Activated CD4-positive, alpha-beta T cell treated with anti-CD3 and anti-CD28 coated beads, Interleukin-2, amount 10 ng/mL, durations not matched to agents 7 days and 5 days (primary cell): ENCODE measurements at places on chromosomes 11 and 22. TPM values are rescaled to one million over a fixed set of nuclear protein-coding genes. Genes with fewer than 3 reads are reported as not detected.
A peak's percentile ranks its signal among the peaks of the same experiment; 100 is the strongest.

Gene CCDC73
- not detected for total RNA-seq

Gene APOBEC3H
- 54.3 TPM for total RNA-seq

Gene PAX6
- not detected for total RNA-seq

Gene MIOX
- total RNA-seq, result not detected

Gene SMC1B
- 0.64 TPM for total RNA-seq

Gene NXPE1
- total RNA-seq, result not detected

Gene OR8K1
- not detected for total RNA-seq

Gene POU2AF1
- 1.6 TPM for total RNA-seq

Gene PHOX2A
- not detected for total RNA-seq

GRCh38 chr11:35983981-35984380 is 40.1 kb downstream of the LDLRAD3 start:
- no peak overlapping the region for H3K4me3 ChIP-seq
- no peak for DNase-seq
- peaks cover 9% of the 10 kb centered on the region for H3K27me3 ChIP-seq
- no peaks in the 10 kb centered on the region for H3K4me1 ChIP-seq
- no peaks in the 10 kb centered on the region for H3K36me3 ChIP-seq
- H3K27ac ChIP-seq, result no peak overlapping the region

GRCh38 chr22:26828311-26828710 is 170.9 kb downstream of the MIAT start:
- no peaks in the 10 kb centered on the region for H3K4me1 ChIP-seq
- H3K4me3 ChIP-seq, result no peak overlapping the region
- no peaks in the 10 kb centered on the region for H3K36me3 ChIP-seq
- no peaks in the 10 kb centered on the region for H3K27me3 ChIP-seq

DNA sequence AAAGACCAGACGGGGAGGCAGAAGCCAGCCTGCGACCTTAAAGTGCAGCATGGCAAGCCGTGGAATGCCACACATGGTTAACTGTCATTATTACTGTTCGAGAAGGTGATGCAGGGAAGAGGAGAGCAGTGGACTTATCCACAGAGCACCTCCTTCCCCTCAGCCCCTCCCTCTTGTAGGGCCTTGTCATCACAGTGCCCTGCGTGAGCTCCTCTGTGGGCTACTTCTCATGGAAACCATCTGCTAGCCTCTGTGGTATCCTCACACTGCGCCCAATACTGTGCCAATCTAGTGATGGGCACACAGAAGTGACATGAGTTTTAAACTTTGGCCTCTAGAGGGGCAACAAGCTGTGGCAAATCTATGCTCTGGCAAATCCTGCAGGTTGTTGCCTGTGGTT is 18.2 kb upstream of the CCDC134 start:
- H3K4me1 ChIP-seq, result peaks cover 56% of the 10 kb centered on the region
- H3K27ac ChIP-seq, result peak overlapping the region; percentile 97
- peaks cover 17% of the 10 kb centered on the region for H3K36me3 ChIP-seq
- peak overlapping the region; percentile 78 for H3K4me3 ChIP-seq
- peak; percentile 46 for DNase-seq

DNA sequence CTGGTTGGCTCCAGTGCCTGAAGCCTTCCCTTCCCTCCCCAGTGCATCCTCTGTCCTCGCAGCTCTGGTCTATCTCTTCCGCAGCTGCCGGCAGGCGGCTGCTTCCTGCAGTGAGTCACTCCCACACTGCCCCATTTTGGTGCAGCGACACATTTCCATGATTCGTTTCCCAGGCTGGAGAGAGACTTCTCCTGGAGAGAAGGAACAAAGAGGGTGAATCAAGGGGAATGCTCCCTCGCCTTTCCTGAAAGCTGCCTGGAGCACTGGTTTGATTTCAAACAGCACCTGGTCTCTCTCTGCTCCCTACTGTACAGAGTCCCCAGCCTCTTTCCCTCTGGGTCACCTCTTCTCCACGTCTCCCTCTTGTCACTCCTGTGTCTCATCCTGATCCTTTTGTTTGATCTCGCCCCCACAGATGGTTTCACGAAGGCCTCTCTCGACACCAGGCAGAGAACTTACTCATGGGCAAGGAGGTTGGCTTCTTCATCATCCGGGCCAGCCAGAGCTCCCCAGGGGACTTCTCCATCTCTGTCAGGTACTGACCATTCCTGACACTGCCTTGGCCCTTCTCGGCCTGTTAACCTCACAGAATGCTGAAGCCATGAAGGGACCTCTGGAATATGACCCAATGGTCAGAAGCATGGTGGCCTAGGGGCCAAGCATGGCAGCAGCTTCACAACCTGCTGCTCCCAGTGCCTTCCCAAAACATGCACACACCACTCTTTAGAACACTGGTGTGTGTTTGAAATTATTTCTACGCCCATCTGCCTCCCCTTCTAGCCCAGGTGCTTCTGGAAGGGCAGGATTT is at the start of gene TMA7B:
Gene TMA7B, plus strand, starts transcription at position 758 of the 808 bp plus-strand sequence. CDS start 3,978 bp downstream, outside the sequence.
- peaks cover 87% of the 10 kb centered on the region for H3K36me3 ChIP-seq
- no peaks in the 10 kb centered on the region for H3K27me3 ChIP-seq
- H3K4me3 ChIP-seq, result no peak within 1 kb of the TSS
- H3K27ac ChIP-seq, result peak within 1 kb of the TSS; percentile 83

GRCh38 chr11:74319139-74319816 is 7.8 kb upstream of the P4HA3 start:
- peaks cover 23% of the 10 kb centered on the region for H3K27me3 ChIP-seq
- H3K4me1 ChIP-seq, result no peaks in the 10 kb centered on the region
- H3K36me3 ChIP-seq, result peaks cover 6% of the 10 kb centered on the region
- H3K27ac ChIP-seq, result no peak overlapping the region
- no peak for DNase-seq
- H3K4me3 ChIP-seq, result no peak overlapping the region

- H3K4me1 ChIP-seq, result peaks cover 19% of the 10 kb centered on the region
- no peak overlapping the region for H3K27ac ChIP-seq
- H3K27me3 ChIP-seq, result peaks cover 12% of the 10 kb centered on the region
- DNase-seq, result peak; percentile 73
These were observed 12.2 kb upstream of the MFNG start for GRCh38 chr22:37498289-37498909.

DNA sequence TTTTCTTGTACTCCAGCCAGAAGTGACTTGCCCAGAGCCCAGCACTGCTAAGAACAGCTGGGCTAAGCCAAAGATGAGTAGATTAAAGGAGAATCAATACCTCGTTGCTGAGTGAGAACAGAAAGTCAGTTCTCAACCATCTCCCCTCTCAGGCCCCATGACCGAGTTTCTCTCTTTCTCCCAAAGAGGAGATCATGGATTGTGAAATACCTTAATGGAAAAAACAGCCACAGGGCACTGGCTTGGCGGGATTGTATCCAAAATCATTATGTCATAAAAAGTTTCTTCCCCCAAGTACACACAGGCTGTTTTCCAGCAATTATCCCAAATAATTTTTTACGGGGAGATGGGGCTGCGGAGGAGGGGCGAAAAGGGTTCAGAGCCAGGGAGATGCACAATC is 111.8 kb upstream of the TMEM45B start:
- H3K4me3 ChIP-seq, result no peak overlapping the region
- DNase-seq, result no peak
- H3K27me3 ChIP-seq, result peaks cover 1% of the 10 kb centered on the region
- H3K27ac ChIP-seq, result no peak overlapping the region
- H3K36me3 ChIP-seq, result no peaks in the 10 kb centered on the region

- H3K4me3 ChIP-seq, result no peak overlapping the region
- H3K36me3 ChIP-seq, result peaks cover 4% of the 10 kb centered on the region
- no peaks in the 10 kb centered on the region for H3K27me3 ChIP-seq
- H3K27ac ChIP-seq, result peak overlapping the region; percentile 86
- DNase-seq, result no peak
- peaks cover 49% of the 10 kb centered on the region for H3K4me1 ChIP-seq
These were observed 5.4 kb upstream of the MADD start for GRCh38 chr11:47264521-47264920.

- H3K4me1 ChIP-seq, result peaks cover 3% of the 10 kb centered on the region
- no peak overlapping the region for H3K4me3 ChIP-seq
- no peak overlapping the region for H3K27ac ChIP-seq
- no peaks in the 10 kb centered on the region for H3K27me3 ChIP-seq
- peaks cover 74% of the 10 kb centered on the region for H3K36me3 ChIP-seq
- DNase-seq, result no peak
These were observed 30.4 kb downstream of the CYP2R1 start for GRCh38 chr11:14861680-14862079.

DNA sequence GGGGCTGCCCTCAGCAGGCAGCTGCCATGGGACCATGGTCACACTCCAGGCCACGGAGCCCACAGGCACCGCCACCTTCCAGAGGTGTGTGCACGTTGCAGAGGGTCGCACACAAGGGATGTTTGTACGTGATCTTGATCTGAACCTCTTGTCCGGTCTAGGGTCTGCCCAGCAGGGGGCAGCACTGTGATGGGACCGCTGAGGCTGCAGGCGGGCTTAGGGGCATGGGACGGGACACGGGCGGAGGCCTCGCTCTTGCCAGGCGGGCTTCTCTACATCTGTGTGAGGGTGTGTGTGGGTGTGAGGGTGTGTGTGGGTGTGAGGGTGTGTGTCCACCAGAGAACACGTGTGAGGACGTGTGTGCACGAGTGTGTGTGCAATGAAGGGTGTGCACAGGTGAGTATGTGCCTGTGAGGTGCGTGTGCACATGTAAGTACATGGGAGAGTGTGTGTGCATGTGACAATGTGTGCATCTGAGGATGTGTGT is 52.4 kb downstream of the CACNA1I start:
- H3K27me3 ChIP-seq, result peaks cover 7% of the 10 kb centered on the region
- peak; percentile 68 for DNase-seq

GRCh38 chr22:35903571-35904335 is 124.9 kb downstream of the RBFOX2 start:
- H3K4me1 ChIP-seq, result peaks cover 13% of the 10 kb centered on the region
- H3K27me3 ChIP-seq, result peaks cover 12% of the 10 kb centered on the region
- H3K36me3 ChIP-seq, result no peaks in the 10 kb centered on the region
- DNase-seq, result no peak

DNA sequence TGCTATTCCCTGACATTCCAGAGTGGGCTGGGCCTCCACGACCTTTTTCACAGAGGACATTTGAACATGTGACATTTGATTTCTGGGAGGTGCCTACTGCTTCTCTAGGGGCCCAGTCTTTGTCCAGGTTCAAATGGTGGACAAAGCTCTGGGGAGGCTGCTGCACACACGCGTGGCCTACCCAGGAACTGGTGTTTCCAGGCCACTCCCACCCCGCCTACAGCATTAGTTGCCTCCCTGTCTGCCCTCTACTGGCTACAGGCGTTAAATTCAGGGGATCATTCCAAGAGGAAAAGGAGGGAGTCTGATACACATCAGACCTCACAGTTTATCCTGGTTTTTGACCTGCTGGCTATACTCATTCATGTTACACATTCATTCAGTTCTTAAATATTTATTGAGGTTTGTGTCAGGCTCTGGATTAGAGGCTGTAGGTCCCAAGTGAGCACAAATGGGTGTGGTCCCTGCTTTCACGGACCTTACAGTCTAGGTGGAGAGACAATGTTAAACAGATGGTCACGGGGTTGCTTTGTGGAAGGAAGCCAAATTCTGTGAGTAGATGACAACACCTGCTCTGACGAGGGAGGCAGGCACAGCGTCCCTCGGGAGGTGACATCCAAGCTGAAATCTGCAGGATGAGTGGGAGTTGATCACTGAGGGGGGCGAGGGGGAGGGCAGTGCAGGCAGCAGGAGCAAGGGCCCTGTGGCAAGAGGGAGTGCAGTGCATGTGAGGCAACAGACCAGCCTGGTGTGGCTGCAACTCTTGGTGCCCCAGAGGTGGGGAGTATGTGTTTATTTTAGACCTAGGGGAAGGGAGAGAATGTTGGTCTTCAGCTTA is 11.8 kb downstream of the TUB start:
- no peak overlapping the region for H3K27ac ChIP-seq
- no peaks in the 10 kb centered on the region for H3K36me3 ChIP-seq
- no peak overlapping the region for H3K4me3 ChIP-seq
- H3K4me1 ChIP-seq, result no peaks in the 10 kb centered on the region

- H3K36me3 ChIP-seq, result peaks cover 48% of the 10 kb centered on the region
- H3K27me3 ChIP-seq, result no peaks in the 10 kb centered on the region
- no peak overlapping the region for H3K4me3 ChIP-seq
- peaks cover 10% of the 10 kb centered on the region for H3K4me1 ChIP-seq
- DNase-seq, result peak; percentile 17
These were observed 17.8 kb downstream of the CHORDC1 start for GRCh38 chr11:90204832-90205646.

DNA sequence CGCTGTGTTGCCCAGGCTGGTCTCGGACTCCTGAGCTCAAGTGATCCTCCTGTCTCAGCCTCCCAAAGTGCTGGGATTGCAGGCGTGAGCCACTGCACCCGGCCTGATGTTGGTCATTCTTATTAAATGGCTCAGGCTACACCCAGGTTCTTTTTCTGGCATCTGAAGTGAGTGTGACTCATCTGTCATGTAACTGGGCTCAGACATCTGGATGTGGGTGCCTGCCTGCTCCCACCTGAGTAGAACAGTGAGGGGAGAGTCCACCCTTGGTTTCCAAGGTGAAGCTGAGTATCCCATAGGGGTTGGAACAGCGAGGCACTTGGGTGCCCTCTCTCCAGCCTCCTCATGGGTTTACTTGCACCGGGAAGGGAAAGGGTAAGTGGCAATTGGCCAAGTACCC is 36.7 kb upstream of the EIF3D start:
- no peak overlapping the region for H3K4me3 ChIP-seq
- H3K4me1 ChIP-seq, result no peaks in the 10 kb centered on the region
- no peak overlapping the region for H3K27ac ChIP-seq
- peaks cover 11% of the 10 kb centered on the region for H3K27me3 ChIP-seq
- H3K36me3 ChIP-seq, result no peaks in the 10 kb centered on the region

- H3K4me1 ChIP-seq, result peaks cover 28% of the 10 kb centered on the region
- no peak overlapping the region for H3K4me3 ChIP-seq
- no peak for DNase-seq
- H3K27ac ChIP-seq, result no peak overlapping the region
These were observed 14.2 kb upstream of the APOBEC3A start for GRCh38 chr22:38943201-38943600.

GRCh38 chr11:121439337-121439736 is 12.8 kb upstream of the SORL1 start:
- no peak overlapping the region for H3K4me3 ChIP-seq
- no peaks in the 10 kb centered on the region for H3K27me3 ChIP-seq
- no peak for DNase-seq
- no peak overlapping the region for H3K27ac ChIP-seq
- H3K36me3 ChIP-seq, result peaks cover 21% of the 10 kb centered on the region

DNA sequence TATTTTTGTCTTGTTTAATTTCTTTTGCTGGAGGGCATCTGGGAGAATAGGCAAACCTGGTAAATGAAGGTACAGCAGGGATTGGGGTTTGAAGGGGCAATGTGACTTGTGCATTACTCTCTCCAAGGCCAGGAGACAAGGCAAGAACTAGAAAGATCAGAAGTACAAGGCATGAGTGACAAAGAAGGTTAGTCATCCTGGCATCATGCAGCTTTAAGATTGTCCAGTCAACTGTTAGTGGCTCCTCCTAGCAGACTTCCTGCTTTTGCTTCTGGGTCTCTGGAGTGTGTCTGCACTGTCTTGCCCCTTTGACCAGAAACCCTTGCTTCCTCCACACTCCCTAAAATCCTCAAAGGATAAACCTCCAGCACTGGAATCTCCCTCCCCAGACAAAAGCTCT is 27.2 kb upstream of the GLYATL1 start:
- peaks cover 29% of the 10 kb centered on the region for H3K27me3 ChIP-seq
- H3K27ac ChIP-seq, result no peak overlapping the region
- H3K4me3 ChIP-seq, result no peak overlapping the region
- H3K36me3 ChIP-seq, result no peaks in the 10 kb centered on the region
